Activated CD8-positive, alpha-beta T cell treated with anti-CD3 and anti-CD28 coated beads for 36 hours (primary cell): ENCODE measurements at places on chromosomes 11 and 22. TPM values are rescaled to one million over a fixed set of nuclear protein-coding genes. Genes with fewer than 3 reads are reported as not detected.
A peak's percentile ranks its signal among the peaks of the same experiment; 100 is the strongest.

DNA sequence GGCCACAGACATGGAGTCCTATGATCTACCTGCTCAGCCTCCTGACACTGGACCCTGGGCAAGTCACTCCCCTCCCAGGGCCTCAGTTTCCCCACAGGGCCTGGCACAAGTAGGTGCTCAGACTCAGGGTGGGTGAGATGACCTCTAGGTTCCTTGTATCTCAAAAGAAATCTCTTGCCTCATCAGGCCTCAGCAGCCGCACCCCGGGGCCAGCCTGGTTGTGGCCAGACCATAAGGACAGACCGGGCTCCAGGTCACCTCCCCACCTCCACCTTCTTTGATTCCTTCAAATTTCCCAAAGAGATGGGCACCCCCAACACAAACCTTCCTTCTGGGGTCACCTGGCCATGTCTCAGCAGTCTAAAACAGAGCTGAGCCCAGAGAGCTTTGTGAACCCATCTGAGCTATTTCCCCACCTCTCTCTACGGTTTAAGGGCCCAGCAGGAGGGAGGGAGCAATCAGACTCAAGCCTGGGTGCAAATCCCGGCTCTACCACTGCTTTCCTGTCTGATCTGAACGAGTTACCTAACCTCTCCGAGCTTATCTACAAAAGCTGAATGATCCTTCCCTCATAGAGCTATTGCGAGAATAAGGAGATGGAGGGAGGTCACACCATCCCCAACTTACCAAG is 2.5 kb upstream of the APOL4 start:
- H3K27ac ChIP-seq: no peak overlapping the region
- peaks cover 3% of the 10 kb centered on the region for H3K4me1 ChIP-seq
- DNase-seq: no peak
- H3K36me3 ChIP-seq: no peaks in the 10 kb centered on the region
- H3K27me3 ChIP-seq: peaks cover under 1% of the 10 kb centered on the region

DNA sequence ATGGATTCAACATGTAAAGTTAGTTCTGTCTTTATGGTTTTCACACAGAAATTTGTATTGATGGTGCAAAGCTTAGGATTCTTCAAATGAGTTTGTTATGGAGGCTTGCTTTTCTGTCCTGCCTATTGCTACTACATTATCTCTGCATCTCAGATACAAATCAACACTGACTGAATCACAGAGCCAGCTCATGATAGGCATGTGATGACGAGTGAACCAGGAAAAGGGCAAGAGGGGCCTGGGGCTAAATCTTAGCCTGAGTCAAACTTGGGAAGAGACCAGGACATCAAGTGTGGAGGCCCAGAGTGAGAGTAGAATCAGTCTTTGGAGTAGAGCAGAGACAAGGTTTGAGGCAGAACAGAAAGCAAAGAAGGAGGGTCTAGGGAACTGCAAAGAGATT is 107.1 kb upstream of the CD44 start:
- no peak overlapping the region for H3K4me3 ChIP-seq
- H3K27me3 ChIP-seq: no peaks in the 10 kb centered on the region
- H3K27ac ChIP-seq: no peak overlapping the region
- H3K4me1 ChIP-seq: peaks cover 44% of the 10 kb centered on the region
- H3K36me3 ChIP-seq: peaks cover 2% of the 10 kb centered on the region
- no peak for DNase-seq

- no peak for DNase-seq
- peaks cover 9% of the 10 kb centered on the region for H3K36me3 ChIP-seq
- H3K4me1 ChIP-seq: peaks cover 62% of the 10 kb centered on the region
- no peaks in the 10 kb centered on the region for H3K27me3 ChIP-seq
- peak overlapping the region; percentile 47 for H3K27ac ChIP-seq
Measured at GRCh38 chr11:96154802-96155520, 188.0 kb downstream of the MAML2 start.

DNA sequence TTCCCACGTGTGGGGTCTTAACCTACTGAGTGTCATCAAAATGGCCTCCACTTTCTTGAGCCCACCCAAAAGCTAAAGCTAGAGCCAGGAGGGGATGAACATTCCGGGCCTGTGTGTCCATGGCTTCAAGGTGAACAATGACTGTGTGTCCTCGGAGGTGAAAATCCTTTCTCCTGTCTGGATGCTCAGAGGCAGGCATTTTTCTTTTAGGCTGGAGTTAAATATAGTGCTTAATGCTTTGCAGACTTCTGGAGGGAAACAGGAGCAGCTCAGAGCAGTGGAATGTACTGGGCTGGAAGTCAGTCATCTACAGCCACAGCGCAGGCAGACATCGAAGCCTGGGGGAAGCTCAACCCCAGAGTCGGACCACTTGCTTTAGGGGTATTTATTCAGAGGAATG is 68.6 kb upstream of the TMEM45B start:
- peaks cover 6% of the 10 kb centered on the region for H3K27me3 ChIP-seq
- H3K4me3 ChIP-seq: no peak overlapping the region
- no peak overlapping the region for H3K27ac ChIP-seq
- H3K4me1 ChIP-seq: peaks cover 2% of the 10 kb centered on the region

DNA sequence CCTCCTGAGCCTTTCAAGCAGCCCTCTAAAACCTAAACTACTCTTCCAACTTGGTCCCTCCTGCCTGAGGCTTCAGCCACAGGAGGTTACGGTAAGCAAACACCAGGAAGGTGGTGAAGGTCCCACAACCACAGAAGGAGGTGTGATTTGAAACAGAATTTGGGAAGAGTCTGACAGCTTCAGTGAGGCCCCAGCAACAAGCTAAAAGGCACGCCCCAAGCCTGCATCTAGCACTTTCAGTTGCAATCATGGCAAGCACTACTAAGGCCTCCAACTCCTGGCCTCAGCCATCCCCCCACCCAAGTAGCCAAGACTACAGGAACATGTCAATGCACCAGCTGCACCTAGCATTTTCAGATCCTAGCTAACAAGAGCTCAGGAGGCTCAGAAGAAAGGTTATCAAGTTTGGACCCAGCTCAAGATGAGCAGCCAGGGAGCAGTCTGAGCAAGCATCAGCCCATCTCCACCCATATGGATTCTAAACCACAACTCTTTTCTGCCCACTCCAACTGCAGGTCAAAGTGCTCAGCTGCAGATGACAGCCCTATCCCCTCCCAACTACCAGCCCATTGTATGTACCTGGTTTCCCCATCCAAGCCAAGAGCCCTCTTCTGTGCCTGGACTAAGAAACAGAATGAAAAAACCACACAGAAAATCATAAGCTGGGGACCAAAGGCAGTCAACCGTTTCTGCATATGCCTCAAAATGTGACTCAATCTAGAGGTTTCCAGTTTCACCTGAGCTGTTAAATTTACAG is 10.4 kb upstream of the AHNAK start:
- H3K27ac ChIP-seq: peak overlapping the region; percentile 94
- peaks cover 90% of the 10 kb centered on the region for H3K4me1 ChIP-seq
- H3K27me3 ChIP-seq: no peaks in the 10 kb centered on the region
- peak; percentile 88 for DNase-seq
- H3K36me3 ChIP-seq: peaks cover 51% of the 10 kb centered on the region

GRCh38 chr11:8251616-8252295 is 11.9 kb downstream of the LMO1 start:
- no peaks in the 10 kb centered on the region for H3K36me3 ChIP-seq
- no peak overlapping the region for H3K4me3 ChIP-seq
- H3K4me1 ChIP-seq: no peaks in the 10 kb centered on the region
- H3K27ac ChIP-seq: no peak overlapping the region
- peaks cover 2% of the 10 kb centered on the region for H3K27me3 ChIP-seq

- peaks cover 2% of the 10 kb centered on the region for H3K4me1 ChIP-seq
- no peak overlapping the region for H3K4me3 ChIP-seq
- peaks cover 1% of the 10 kb centered on the region for H3K36me3 ChIP-seq
- no peak overlapping the region for H3K27ac ChIP-seq
- no peaks in the 10 kb centered on the region for H3K27me3 ChIP-seq
- no peak for DNase-seq
Measured at GRCh38 chr22:44108806-44109385, 71.8 kb upstream of the PARVG start.

- peaks cover 40% of the 10 kb centered on the region for H3K4me1 ChIP-seq
Measured at GRCh38 chr22:49967706-49968208, 7.2 kb downstream of the PIM3 start.

- no peaks in the 10 kb centered on the region for H3K27me3 ChIP-seq
- peak; percentile 60 for DNase-seq
- H3K4me1 ChIP-seq: peaks cover 39% of the 10 kb centered on the region
- H3K4me3 ChIP-seq: peak overlapping the region; percentile 52
Measured at GRCh38 chr11:118227865-118228785, 3.3 kb upstream of the JAML start.

GRCh38 chr11:95892892-95893570 is 30.9 kb downstream of the MTMR2 start:
- no peaks in the 10 kb centered on the region for H3K27me3 ChIP-seq
- H3K4me3 ChIP-seq: no peak overlapping the region
- peaks cover 4% of the 10 kb centered on the region for H3K36me3 ChIP-seq
- DNase-seq: no peak
- H3K27ac ChIP-seq: no peak overlapping the region
- peaks cover 12% of the 10 kb centered on the region for H3K4me1 ChIP-seq

Gene IFITM5
- not detected for total RNA-seq

DNA sequence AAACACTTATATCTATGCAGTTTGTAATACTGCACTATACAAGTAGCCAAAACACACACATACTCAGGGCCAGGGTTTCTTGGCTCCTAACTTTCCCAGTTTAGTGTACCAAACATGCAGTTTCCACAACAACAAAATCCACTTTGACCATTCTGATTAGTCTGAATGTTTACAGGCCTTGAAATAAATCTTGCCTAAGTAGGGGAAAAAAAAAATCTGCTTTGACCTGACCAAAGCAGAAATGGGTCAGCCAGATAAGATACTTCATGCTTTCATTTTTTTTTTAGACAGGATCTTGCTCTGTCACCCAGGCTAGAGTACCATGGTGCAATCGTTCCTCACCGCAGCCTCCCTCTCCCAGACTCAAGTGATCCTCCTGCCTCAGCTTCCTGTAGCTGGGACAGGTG is 10.1 kb downstream of the PRR14L start:
- DNase-seq: no peak
- H3K4me3 ChIP-seq: no peak overlapping the region
- peaks cover 37% of the 10 kb centered on the region for H3K4me1 ChIP-seq
- peaks cover 29% of the 10 kb centered on the region for H3K36me3 ChIP-seq

- H3K27me3 ChIP-seq: no peaks in the 10 kb centered on the region
- peaks cover 62% of the 10 kb centered on the region for H3K4me1 ChIP-seq
- DNase-seq: peak; percentile 26
Measured at GRCh38 chr22:24285245-24285644, 14.6 kb downstream of the SPECC1L start.

DNA sequence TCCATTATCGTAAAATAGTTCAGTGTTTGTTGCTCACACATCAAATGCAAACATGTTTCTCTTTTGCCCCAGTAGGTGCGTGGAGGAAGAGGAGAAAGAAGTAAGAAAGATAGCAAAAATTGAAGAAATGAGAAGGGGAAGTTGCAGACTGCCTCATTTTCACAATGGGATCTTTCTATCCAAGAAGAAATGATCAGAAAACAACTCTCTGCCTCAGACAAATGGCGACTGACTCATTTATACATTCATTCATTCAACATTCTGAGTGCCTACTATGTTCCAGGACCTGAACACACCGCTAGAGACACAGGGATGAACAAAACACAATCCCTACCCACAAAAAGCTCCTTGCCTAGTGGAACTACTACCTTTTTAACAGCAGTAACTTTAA is 367 bp downstream of the HPS5 start:
- H3K36me3 ChIP-seq: peaks cover 23% of the 10 kb centered on the region

DNA sequence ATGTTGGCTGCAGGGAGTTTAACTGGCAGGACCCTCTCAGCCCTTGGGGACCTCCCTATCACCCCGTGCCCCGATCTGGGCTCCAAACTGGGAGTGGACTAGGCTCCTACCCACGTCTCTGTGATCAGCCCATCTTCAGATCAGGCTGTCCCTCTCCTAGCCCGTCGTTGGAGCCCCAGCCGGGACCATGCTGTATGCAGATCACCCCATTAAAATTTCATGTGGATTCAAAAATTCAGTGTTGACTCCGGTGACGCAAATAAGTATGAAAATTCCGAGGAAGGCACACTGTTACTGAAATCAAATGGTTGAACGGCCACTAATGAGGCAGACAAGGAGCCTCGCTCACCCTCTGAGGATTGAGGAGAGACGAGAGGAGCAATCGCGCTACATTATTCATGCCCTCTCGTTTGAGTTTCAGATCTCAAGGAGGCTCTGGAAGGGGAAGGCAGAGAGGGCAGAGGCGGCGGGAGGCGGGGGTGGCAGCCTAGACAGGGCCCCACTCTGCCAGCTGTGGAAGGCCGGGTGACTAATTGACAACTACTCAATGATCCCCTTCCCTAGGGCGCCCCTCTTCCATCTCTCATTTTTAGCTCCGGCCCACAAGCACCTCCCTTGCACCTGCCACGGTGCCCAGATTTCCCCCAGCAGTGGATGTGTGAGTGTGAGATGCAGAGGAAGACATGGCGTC is 255.4 kb downstream of the MIAT start:
- no peaks in the 10 kb centered on the region for H3K36me3 ChIP-seq
- no peak for DNase-seq
- H3K4me3 ChIP-seq: no peak overlapping the region

Gene PAAF1
- 32.5 TPM for total RNA-seq

DNA sequence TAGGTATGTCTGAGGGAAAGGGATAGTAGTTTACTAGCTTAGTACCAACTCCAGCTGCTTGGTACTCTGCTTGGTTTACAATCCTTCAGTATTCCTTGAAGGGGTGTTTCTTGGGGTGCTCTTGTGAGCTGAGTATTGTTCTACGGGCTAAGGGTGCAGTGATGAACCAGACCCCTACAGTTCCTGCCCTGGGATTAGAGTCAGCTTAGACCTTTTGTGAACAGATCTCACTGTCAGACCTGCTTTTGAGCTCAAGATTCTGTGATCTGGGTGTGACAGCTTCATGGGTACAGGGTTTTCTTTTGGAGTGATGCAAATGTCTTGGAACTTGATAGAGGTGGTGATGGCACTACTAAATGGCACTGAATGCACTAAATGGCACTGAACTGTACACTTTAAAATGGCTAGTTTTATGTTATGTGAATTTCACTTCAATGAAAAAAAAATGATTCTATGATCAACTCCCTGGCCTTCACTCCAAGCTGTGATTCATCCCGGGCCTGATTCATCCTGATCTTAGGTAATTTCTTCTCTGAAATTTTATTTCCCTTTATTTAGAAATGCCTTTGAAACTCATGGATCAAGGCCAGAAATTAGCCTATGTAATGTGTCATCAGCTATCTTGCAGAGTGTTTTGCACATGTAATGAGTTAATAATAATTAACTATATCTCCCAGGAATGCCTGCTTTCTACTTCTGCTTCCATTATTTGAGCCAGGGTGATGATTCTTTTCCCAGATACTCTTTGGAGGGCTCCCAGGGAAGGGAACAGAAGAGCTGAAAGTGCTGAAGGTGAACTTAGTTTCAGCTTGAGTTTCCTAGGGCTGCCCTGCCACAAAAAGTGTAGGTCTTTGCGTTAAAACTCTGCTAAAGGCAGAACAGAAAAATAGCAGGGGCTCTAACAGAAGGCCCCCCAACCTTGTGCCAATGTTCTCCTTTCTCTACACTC is 87.9 kb downstream of the NCAM1 start:
- H3K36me3 ChIP-seq: no peaks in the 10 kb centered on the region
- DNase-seq: no peak
- H3K27me3 ChIP-seq: no peaks in the 10 kb centered on the region

DNA sequence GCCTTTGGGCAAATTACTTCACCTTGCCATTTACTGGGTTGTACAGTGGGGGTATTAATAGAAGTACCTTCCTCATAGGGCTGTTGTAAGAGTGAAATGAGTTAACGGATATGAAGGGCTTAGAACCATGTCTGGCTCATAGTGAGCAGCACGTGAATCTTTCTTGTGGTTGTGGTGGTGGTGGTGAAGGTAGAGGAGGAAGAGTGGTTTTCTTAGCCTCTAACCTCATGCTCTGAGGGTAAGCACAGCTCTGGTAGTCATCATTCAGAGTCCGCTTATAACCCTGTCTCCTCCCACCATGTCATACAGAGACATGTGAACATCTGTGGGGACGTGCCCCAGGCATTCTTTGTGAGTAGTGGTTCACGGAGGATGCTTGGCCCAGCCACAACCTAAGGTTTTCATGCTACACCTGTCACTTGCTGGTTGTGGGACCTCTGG is 43.6 kb downstream of the TEAD1 start:
- H3K36me3 ChIP-seq: peaks cover 2% of the 10 kb centered on the region
- H3K27ac ChIP-seq: no peak overlapping the region

Gene FOLR2
- not detected for total RNA-seq
